ENCODE measurements at places on chromosomes 7 and 10.
A peak's percentile ranks its signal among the peaks of the same experiment; 100 is the strongest.

- DNase-seq = no peak
Observed at GRCh38 chr10:663831-664251, 25.6 kb downstream of the DIP2C start.

DNA sequence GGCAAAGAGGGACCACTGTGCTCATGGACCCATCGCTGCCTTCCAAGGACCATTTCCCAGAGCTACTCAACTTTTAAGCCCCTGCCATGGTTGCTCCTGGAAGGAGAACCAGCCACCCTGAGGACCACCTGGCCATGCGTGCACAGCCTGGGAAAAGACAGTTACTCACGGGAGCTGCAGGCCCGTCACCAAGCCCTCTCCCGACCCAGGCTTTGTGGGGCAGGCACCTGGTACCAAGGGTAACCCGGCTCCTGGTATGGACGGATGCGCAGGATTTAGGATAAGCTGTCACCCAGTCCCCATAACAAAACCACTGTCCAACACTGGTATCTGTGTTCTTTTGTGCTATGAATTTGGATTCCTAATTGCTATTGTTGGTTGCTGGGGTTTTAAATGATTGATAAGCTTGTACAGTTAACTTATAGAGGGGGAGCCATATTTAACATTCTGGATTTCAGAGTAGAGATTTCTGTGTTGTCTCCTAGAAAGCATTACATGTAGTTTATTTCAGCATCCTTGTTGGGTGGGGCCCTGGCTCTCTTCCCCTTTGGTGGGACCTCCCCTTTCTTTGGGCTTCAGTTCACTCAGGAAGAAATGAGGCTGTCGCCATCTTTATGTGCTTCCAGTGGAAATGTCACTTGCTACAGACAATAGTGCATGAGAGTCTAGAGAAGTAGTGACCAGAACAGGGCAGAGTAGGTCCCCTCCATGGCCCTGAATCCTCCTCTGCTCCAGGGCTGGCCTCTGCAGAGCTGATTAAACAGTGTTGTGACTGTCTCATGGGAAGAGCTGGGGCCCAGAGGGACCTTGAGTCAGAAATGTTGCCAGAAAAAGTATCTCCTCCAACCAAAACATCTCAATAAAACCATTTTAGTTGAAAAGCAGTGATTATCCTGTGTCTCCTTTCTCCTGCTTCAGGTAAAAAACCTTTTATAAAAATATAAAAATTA, 19.4 kb downstream of the LAT2 start:
- DNase-seq = no peak

GRCh38 chr7:31545549-31545948, 31.7 kb downstream of the ITPRID1 start:
- DNase-seq = no peak

DNA sequence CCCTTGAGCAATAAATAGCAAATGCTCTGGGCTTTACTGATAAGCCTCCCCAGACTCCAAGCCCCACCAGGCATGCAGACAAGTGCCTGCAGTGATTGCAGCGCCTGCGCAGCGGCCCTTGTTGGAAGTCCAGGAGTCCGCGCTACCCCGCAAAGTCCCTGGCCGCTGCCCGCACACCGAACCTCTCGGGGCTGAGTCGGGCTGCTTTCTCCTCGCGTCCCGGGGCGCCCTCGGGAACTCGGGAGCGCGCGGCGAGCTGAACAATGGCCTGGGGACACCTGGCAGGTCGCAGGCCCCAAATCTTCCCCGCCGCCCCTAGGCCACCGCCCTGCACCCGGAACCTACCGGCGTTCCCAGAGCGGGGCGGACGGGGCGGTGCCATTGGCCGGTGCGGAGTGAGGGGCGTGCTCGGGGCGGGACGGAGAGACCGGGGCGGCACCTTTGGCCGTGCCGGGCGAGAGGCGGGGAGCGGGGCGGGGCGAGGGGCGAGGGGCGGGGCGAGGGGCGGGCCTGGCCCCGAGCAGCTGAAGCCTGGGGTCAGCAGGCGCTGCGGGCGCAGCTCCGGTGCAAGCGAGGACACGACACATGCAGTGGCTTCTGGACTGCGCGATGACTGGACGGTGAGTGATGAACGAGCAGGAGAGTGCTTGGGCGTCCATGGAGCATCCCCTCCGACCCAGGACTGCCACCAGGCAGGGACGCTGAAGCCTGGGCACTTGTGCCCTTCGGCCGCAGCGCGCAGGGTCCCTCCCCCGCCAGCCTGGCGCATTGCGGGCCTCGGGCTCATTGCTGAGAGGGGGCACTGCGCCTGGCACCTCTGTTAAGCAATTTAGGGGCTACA, at the start of gene RASSF4:
RASSF4 (plus strand) TSS at position 556 of the 841 bp plus-strand sequence. CDS start 10,401 bp downstream, outside the sequence.
- DNase-seq = peak; percentile 95

GRCh38 chr10:81600185-81600584, 274.8 kb upstream of the NRG3 start:
- no peak for DNase-seq
